Myometrial cell (primary cell): ENCODE measurements at places on chromosomes 1 and 21. TPM values are rescaled to one million over a fixed set of nuclear protein-coding genes. Genes with fewer than 3 reads are reported as not detected.

LCE7A gene
- total RNA-seq, result not detected in 2 replicates

MROH9 gene
- total RNA-seq, result not detected in 2 replicates

CD101 gene
- total RNA-seq, result not detected in 2 replicates

NGF gene
- not detected in 2 replicates for total RNA-seq

OR2T11 gene
- total RNA-seq, result not detected in 2 replicates

ST6GALNAC3 gene
- 0.58 and 2.8 TPM in 2 replicates for total RNA-seq

SLC44A5 gene
- not detected in 2 replicates for total RNA-seq

TBX19 gene
- 0.29 and 1.1 TPM in 2 replicates for total RNA-seq

ANGPTL1 gene
- total RNA-seq, result 2.3 and 6.9 TPM in 2 replicates

PGM1 gene
- 103 and 108 TPM in 2 replicates for total RNA-seq

UTS2 gene
- total RNA-seq, result not detected in 2 replicates

AMY1A gene
- not detected in 2 replicates for total RNA-seq

FAM177B gene
- not detected in 2 replicates for total RNA-seq

TNNI3K gene
- total RNA-seq, result 1.2 and 6.2 TPM in 2 replicates
